Activated T-cell treated with anti-CD3 and anti-CD28 coated beads for 48 hours (primary cell): ENCODE measurements at places on chromosomes 7 and 10.

GRCh38 chr7:82506702-82507101 lies 63.1 kb upstream of the CACNA2D1 start:
- DNase-seq, result no peak

GRCh38 chr10:123852411-123852951 lies 39.1 kb downstream of the CPXM2 start:
- no peak for DNase-seq

DNA sequence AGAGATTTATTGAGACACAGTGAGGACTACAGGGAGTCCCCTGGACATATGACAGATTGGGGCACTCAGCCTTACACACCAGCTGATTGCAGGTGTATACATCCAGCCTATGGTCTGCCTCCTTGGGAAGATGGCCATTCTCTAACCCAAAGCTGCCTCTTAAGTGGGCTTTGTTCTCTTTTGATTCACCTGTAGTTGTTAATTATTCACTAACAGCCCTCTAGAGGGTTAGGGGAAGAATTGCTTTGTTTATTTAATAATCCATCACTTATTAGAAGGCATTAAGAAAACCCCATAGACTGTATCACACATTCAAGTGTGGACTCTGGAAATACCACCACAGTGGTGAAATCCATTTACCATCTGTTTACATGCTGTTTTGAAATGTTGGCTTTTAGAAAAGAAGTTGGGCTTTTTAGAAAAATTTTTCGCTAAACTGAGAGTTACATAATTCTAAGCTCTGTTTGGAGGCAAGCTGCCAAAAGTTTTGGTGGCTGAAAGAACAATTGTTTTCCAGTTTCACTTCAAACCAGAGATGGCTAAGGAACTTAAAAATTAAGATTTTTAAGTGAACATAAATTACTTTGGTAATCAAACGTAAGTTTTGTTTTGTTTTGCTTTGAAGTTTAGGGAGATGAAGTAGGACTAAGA lies 379.1 kb downstream of the ADRA2A start:
- no peak for DNase-seq

DNA sequence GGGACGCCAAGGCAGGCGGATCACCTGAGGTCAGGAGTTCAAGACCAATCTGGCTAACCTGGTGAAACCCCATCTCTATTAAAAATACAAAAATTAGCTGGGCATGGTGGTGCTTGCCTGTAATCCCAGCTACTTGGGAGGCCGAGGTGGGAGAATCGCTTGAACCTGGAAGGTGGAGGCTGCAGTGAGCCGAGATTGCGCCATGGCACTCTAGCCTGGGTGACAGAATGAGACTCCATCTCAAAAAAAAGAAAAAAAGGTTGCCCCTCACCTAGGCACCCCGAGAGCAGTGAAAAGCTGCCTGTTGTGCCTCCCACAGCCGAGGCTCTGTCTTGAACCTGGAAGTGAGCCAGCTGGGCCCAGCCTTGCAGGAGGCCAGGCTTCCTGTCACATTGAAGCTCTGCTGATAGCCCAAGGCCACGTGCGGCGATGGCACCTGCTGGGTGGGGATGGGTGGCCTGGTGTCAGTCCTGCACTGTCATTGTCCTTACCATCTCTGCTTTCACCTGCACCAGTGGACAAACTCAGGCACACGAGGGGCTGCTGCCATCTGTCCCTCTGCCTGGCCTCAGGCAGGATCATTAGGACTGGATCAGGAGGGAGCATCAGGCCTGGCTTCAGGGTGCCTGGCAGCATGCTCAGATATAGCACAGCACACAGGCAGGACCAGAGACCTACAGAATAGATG lies 37.8 kb downstream of the DNAJB12 start:
- no peak for DNase-seq

DNA sequence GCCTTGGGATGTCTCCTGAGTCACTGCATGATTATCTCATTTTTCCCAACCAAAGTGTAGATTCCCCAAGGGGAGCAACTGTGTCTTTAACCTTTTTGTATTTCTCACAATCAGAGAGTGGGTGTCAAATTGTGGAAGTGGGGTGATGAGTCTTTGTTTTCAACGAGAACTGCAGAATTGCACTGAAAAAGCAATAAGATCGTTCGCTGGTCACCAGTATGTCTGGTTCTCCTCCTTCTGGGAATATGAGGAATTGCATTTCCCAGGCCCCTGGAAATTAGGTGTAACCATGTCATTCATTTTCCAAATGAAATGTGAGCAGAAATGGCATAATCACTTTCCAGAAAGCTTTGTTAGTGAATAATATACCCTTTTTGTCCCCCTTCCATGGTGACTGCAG lies 326.9 kb downstream of the GPAM start:
- no peak for DNase-seq

DNA sequence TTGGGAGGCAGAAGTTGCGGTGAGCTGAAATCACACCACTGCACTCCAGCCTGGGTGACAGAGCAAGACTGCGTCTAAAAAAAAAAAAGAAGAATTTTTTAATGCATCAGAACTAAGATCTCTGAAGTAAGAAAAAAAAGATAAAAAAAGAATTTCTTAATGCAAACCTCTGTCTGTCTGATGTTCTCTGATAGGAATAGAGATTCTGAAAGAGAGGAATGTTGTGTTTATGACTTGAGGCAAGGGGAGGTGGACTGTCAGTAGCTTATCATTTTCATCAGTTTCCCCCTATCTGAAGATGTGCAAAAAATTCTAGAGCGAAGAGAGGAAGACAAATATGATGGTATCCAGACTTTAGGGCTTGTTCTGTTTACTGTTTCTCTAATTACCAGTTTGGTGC lies 121.5 kb downstream of the SEC23IP start:
- no peak for DNase-seq

GRCh38 chr10:48266528-48266927 lies 8.0 kb downstream of the FRMPD2 start:
- DNase-seq, result no peak

GRCh38 chr10:91629715-91630549 lies 2.9 kb downstream of the PPP1R3C start:
- no peak for DNase-seq

- DNase-seq, result no peak
Observed at GRCh38 chr7:98078197-98078870, 28.3 kb upstream of the LMTK2 start.

DNA sequence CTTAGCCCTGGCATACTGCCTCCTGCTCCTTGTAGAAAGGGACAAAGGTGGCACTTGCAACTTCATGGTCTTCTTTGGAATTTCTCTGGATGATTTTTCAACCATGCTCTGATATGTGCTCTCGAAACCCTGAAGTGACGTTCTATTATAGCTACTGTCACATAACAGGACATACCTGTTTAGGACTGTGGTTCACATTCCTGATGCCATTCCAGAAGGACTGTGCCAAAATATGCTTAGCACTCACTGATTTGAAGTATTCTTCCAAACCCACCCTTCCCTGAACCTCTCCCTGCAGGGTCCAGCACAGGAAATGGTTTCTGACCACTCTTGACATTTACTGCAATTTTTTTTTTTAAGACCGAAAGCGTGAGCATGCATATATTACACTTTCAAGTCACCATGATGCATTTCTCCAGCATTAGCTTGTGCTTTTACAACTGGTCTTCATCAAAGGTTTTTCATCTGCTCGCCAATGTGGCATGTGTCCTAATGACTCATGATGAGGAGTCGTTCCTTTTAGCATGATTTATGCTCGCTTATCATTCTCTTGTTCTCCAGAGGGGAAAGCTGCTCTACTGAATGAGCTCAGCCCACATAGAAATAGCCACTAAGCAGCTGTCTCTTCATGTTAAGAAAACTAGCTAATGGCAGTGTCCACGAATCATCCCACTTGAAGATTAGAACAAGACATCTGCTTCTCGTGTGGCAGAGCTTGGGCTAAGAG lies 135.2 kb downstream of the ADAM12 start:
- DNase-seq, result no peak

DNA sequence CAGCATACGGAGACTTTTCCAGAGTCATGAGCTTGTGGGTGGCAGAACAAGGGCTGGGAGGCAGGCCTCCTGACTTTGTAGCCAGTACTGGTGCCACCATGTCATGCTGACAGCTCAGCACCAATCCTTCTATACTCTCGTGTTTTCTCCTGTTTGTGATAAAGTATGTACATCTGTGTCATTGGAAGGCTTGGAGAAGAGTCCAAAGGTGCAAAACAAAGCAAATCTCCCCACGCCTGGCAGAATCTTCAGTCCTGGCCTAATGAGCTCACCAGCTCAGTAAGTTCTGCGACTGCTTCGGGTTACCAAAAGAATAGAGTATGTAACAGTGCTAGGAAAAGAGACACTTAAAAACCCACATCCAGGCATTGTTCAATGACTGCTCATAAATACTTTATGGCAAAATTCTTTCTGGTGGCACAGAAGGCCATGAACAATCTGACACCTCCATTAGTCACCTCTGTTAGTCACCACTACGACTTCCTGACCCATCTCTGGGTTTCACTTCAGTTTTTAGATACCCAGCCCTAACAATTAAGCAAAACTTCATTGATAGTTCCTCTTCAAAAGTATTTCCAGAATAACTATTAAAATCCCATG lies 24.5 kb downstream of the STEAP1 start:
- no peak for DNase-seq

- peak; percentile 28 for DNase-seq
Observed at GRCh38 chr7:16421333-16422102, at the start of gene CRPPA. Gene CRPPA (minus strand): TSS chr7:16421538. CDS start chr7:16421322, 216 bp downstream.

DNA sequence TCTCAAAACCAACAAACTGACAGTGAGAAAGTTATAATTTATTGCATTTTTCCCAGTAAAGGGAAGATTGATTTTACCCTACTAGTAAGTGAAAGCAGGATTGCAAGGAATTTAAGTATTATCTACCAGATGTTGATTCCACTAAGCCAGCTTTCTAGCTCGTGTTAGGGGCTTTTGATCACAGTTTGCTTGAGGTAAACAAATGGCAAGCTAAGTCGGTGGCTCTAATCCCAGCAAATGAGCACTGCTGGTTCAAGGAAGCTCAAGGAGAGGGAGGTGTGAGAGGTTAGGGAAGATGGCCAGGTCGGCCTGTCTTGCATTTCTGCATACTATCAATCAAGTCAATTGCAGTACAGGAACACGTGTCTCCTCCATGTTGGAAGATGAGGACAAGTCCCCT lies 448.7 kb upstream of the POM121L12 start:
- no peak for DNase-seq

GRCh38 chr7:140223515-140224221 lies 46.9 kb upstream of the KDM7A start:
- DNase-seq, result no peak

GRCh38 chr7:27073076-27073475 lies 22.7 kb downstream of the HOXA1 start:
- DNase-seq, result no peak

- peak; percentile 17 for DNase-seq
Observed at GRCh38 chr7:6705959-6706665, 635 bp downstream of the ZNF12 start.

- DNase-seq, result no peak
Observed at GRCh38 chr10:51659344-51659743, 40.1 kb downstream of the CSTF2T start.

DNA sequence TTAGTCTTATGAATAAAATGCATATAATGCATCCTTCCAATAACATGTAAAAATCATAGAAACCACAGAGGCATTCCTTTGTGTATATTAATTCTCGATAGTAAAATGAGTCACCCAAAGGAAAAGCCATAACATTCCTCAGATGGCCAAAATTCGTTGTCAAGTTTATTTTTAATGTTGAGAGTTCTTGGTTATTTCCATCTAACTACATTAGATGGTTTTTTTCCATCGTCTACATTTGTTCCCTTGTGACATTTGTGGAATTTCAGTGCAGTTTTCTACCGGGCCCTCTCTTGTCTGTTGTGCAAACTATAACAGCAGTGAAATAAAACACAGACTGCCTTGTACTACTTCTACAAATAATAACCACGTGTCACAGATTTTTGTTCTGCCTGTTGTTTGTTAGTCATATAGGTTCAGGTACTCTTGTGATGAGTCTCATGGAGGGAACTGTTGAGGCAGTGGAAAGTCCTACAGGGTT lies 54.7 kb upstream of the CCAR1 start:
- no peak for DNase-seq

GRCh38 chr7:55066938-55067337 lies 48.1 kb downstream of the EGFR start:
- DNase-seq, result no peak

DNA sequence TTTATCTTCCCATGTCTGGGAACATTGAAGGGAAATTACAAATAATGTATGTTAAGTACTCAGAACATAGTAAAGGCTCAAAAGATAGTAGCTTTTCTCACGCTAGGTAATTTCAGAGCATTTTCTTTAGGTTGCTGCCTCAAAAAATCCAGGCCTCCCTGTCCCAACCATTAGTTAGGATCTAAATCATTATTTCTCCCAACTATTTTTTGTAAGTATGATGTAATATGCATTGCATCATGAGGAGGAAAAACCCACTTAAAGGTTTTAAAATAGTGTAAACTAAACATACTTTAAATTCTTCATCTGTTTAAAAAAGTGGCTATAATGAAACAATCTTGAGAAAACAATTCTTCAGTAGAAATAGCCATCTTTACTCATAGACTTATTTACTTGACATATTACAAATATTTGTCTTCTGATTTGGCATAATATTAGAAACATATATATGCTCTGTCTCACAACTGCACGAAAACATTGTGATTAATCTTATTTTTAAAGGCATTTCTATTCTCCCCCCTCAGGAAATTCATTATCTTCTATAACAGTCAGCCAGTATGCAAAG lies 329.3 kb downstream of the ELMO1 start:
- no peak for DNase-seq

GRCh38 chr10:117514971-117515370 lies 27.6 kb upstream of the EMX2 start:
- no peak for DNase-seq

DNA sequence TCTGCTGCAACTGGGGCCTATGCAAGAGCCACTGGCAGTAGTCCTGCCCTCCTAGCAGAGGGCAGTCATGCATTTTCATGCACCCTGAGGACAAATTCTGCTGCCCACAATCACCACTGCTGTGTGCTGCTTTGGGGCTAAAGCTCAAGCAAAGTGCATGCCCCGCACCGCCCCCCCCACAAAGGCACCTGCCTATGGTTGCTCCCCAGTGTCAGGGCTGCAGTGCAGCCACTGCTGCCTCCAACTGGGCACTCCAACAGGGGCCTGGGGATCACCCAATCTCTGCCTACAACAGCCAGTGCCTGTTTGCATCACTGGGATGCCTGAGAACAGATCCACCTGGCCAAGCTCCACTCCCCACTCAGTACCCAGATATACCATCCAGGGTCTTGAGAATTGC lies 417.0 kb downstream of the HTR7 start:
- DNase-seq, result no peak

DNA sequence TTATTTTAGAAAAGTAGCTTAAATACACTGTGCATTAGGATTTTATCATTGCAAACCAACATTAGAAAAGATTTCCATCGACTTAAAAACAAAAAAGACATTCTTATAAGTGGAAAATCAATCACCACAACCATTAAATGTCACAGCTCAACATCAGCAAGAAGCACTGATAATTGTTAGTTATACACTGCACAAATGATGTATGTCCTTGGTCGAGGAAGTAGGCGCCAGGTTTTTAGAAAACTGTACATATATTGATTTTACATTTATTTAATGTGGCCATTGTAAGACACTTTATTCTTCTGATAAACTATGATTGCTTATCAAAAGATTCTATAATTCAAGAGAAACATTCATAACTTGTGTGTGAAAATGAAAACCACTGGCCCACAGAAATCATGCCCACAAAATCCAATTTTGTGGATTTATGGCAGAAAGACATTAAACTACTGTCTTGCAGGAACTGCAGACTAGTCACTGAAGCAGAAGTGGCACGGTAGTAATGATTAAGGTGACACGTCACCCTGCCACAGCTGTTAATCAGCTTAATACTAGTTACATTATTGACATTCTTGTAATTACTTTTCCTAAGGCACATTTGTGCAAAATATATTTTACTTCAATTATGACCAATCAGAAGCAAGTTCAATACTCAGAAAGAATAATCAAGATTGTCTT lies 79.4 kb downstream of the VPS41 start:
- no peak for DNase-seq
